Cardiac muscle cell (in vitro differentiated cells and primary cell): ENCODE measurements at places on chromosomes 4 and X. TPM values are rescaled to one million over a fixed set of nuclear protein-coding genes. Genes with fewer than 3 reads are reported as not detected.

- no peak overlapping the region for H3K27ac ChIP-seq
- H3K27me3 ChIP-seq, result peaks cover 16% of the 10 kb centered on the region
- no peaks in the 10 kb centered on the region for H3K4me1 ChIP-seq
- peak; percentile 33 for DNase-seq
- H3K4me3 ChIP-seq, result peak overlapping the region; percentile 63
Measured at GRCh38 chr4:176001151-176002006, 64.3 kb upstream of the WDR17 start.

The CFP gene
- 0.07 and 0.09 TPM in 2 replicates for total RNA-seq

The CACNA1F gene
- total RNA-seq, result 0.45 and 1.0 TPM in 2 replicates

DNA sequence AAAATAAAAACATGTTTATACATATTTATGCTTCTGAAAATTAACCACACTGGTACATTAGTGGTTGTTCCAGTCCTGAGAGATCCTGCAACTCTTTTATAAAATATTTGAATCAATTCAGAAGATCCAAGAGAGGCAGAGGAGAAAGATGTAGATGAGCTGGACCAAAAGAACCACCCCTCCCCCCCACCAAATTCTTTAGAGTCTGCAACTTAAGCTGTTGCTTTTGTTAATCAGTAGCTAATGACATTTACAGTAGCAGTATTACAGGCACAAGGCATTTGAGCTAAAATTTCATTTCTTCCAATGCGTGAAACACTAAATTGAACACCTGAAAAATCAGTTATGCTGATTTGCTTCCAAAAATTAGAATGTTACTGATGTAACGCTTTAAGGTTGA is 61.5 kb downstream of the PDK3 start:
- no peak for DNase-seq
- no peak overlapping the region for H3K27ac ChIP-seq
- H3K4me1 ChIP-seq, result no peaks in the 10 kb centered on the region
- no peaks in the 10 kb centered on the region for H3K27me3 ChIP-seq

The OTC gene
- total RNA-seq, result not detected in 2 replicates

The POU3F4 gene
- total RNA-seq, result 0.03 TPM in 1 of 2 replicates, not detected in the other

DNA sequence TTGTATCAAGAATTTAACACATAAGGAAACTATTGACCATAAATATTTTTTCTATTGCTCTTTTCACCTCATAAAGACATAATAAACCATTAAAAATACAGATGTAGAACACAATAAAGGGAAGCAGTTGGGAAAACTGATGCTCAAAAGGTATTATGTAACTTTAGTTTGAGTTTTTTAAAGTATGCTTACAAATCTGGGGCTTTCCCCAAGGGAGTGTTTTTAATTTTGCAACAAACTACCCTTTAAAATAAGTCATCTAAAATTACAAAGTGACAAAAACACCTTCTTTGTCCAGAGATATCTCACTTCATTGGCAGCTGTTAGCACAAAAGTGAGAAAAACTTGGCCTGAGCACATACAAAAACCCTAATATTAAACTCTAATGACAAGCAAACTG is 55.0 kb downstream of the PRDM5 start:
- no peaks in the 10 kb centered on the region for H3K36me3 ChIP-seq
- H3K4me3 ChIP-seq, result no peak overlapping the region
- H3K4me1 ChIP-seq, result peaks cover 7% of the 10 kb centered on the region

The FAT1 gene
- 82.3 and 98.1 TPM in 2 replicates for total RNA-seq

The FAM184B gene
- total RNA-seq, result not detected in 2 replicates

DNA sequence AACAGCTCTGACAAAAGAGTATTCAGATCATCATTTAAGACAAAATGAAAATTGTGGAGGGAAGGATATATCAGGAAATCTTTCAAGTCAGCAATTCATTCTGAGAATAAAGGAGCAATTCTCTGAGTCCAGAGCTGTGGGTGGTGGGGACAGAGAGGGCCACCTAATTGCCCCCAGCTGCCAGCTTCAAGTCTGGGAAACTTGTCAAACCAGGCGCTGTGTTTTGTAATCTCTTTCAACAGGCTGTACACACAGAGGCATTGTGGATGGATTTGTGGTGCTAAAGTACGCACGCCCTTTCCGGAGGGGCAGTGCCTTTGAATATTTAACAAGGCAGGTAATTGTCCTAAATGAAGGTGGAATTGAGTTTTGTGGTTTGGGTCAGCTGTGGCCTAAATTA is 591.1 kb upstream of the BOD1L1 start:
- H3K4me1 ChIP-seq, result peaks cover 11% of the 10 kb centered on the region
- no peak overlapping the region for H3K27ac ChIP-seq
- no peak overlapping the region for H3K4me3 ChIP-seq
- H3K27me3 ChIP-seq, result no peaks in the 10 kb centered on the region
- no peaks in the 10 kb centered on the region for H3K36me3 ChIP-seq

DNA sequence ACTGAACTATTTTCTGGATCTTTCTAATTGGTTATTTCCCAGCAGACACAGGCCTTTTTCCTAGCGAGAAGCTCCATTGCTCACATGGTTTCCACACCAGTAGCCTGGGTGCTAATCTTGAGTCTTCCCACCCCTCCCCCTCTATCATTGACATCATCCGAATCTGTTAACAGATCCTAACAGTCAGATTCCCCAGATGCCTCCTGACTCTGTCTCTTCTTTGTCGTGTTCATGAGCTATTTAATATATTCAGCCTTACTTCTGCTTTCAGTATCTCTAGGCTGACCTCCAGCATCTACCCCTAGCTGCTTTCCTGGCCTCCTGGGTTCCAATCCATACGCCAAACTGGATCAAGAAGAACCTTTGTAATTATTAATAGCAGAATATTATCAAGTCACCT is 85.0 kb downstream of the CLNK start:
- no peak overlapping the region for H3K4me3 ChIP-seq
- H3K27ac ChIP-seq, result no peak overlapping the region
- no peaks in the 10 kb centered on the region for H3K4me1 ChIP-seq

The YTHDC1 gene
- 59.8 and 75.2 TPM in 2 replicates for total RNA-seq
